ENCODE measurements at places on chromosomes 1 and 21. TPM values are rescaled to one million over a fixed set of nuclear protein-coding genes. Genes with fewer than 3 reads are reported as not detected.

APCS gene
- total RNA-seq: not detected

PGBD5 gene
- 14.0 TPM for total RNA-seq

S100A2 gene
- 5.0 TPM for total RNA-seq

YARS1 gene
- 27.8 TPM for total RNA-seq

NR0B2 gene
- 5.7 TPM for total RNA-seq

Data from cardiac septum (tissue), 1 donor.